Keratinocyte (primary cell): ENCODE measurements at places on chromosomes 11 and 22. TPM values are rescaled to one million over a fixed set of nuclear protein-coding genes. Genes with fewer than 3 reads are reported as not detected.

IL17RA gene
- polyA plus RNA-seq = 6.0 to 12.1 TPM (median 7.0 TPM) in 3 replicates

PGA5 gene
- polyA plus RNA-seq = not detected in 3 replicates

CHST1 gene
- not detected in 3 replicates for polyA plus RNA-seq

RBMXL2 gene
- polyA plus RNA-seq = not detected in 3 replicates

LSP1 gene
- polyA plus RNA-seq = 0.94 to 1.5 TPM (median 0.95 TPM) in 3 replicates

UBQLN3 gene
- polyA plus RNA-seq = not detected in 3 replicates

NXPE4 gene
- polyA plus RNA-seq = not detected in 3 replicates
